NCI-H2029 (cell line): ENCODE measurements at places on chromosomes 6 and 20.

DNA sequence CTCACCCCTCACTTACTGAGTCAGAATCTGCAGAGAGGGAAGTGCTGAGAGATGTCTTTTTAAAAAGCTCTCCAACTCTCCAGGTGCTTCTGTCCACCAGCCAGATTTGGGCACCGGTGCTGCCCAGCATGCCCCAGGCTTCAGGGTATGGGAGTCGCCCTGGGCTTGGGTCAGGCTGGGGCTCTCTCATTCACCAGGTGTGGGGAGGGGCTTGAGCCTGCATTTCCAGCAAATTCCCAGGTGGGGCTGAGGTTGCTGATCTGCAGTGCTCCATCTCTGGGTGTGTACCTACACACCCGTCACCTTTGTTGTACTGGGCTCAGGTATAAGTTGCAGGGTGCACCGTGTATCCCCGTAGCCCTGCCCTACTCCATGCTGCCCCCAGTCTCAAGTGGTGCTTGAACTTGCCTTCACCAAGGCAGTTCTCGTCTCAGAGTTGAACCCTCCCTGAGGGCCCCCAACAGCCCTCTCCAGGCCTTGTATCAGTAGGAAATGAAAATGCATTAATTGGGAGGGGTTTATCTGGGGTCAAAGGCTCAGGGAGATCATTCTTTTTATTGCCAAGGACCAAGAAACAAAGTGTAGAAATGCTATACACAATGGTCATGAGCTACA, 23.5 kb downstream of the PPP1R3G start:
- DNase-seq = no peak

- DNase-seq = no peak
Measured at GRCh38 chr6:43090559-43090956, 14.4 kb downstream of the PTK7 start.

DNA sequence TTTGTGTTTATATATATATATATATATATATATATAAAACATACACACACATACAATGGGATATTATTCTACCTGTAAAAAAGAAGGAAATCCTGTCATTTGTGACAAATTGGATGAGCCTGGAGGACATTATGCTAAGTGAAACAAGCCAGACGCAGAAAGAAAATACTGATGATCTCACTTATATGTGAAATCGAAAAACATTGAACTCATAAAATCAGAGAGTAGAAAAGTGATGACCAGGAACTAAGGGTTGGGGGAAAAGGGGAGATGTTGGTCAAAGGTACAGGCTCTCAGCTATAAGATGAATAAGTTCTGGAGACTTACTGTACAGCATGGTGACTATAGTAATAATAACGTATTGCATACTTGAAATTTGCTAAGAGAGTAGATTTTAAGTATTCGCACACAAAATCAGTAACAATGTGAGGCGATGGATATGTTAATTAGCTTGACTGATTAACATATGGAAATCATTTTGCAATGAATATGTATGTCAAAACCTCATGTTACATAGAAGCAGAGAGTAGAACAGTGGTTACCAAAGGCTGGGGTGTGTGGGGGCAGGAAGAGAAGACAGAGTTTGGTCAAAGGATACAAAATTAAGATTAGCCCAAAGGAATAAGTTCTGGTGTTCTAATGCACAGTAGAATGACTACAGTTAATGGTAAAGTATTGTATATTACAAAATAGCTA, 92.3 kb upstream of the PHACTR1 start:
- DNase-seq = no peak

GRCh38 chr20:48661575-48662455, 166.0 kb downstream of the PREX1 start:
- DNase-seq = no peak

DNA sequence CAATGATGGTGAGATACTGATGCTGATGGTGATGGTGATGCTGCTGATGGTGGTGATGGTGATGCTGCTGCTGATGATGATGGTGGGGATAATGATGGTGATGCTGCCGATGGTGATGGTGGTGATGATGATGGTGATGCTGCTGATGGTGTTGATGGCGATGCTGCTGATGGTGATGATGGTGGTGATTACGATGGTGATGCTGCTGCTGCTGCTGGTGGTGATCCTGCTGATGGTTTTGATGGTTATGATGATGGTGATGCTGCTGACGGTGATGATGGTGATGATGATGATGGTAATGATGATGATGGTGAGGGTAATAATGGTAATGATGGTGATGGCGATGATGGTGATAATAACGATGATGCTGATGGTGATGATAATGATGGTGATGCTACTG, 50.0 kb downstream of the ARHGAP40 start:
- no peak for DNase-seq

- no peak for DNase-seq
Measured at GRCh38 chr6:151422981-151423380, 28.9 kb downstream of the RMND1 start.
